Mucosa of descending colon (tissue), 3 donors: ENCODE measurements at places on chromosomes 13 and 19. TPM values are rescaled to one million over a fixed set of nuclear protein-coding genes. Genes with fewer than 3 reads are reported as not detected.

The CYP2A7 gene
- not detected for total RNA-seq

The CDX2 gene
- 240 TPM for total RNA-seq

The YIPF2 gene
- total RNA-seq = 55.8 TPM

The DAND5 gene
- not detected for total RNA-seq

The GPR12 gene
- total RNA-seq = not detected

The TPTE2 gene
- total RNA-seq = not detected

The CLDND2 gene
- total RNA-seq = 1.3 TPM

The KLK4 gene
- total RNA-seq = 1.1 TPM

The S1PR5 gene
- 0.23 TPM for total RNA-seq

The ZNF100 gene
- 13.3 TPM for total RNA-seq

The GGN gene
- 0.12 TPM for total RNA-seq

The PRODH2 gene
- total RNA-seq = not detected

The CHMP2A gene
- total RNA-seq = 231 TPM

The ZNF540 gene
- 1.5 TPM for total RNA-seq

The CEACAM4 gene
- 1.2 TPM for total RNA-seq

The ANKRD27 gene
- total RNA-seq = 36.0 TPM

The CELF5 gene
- 2.7 TPM for total RNA-seq

The ACP5 gene
- 24.9 TPM for total RNA-seq

The ZNF772 gene
- total RNA-seq = 2.9 TPM

The PABPC3 gene
- not detected for total RNA-seq

The HSD11B1L gene
- total RNA-seq = 8.2 TPM
